ENCODE measurements at places on chromosomes 3 and 15. TPM values are rescaled to one million over a fixed set of nuclear protein-coding genes. Genes with fewer than 3 reads are reported as not detected.

Gene SOX14
- total RNA-seq: not detected

Gene NPHP3
- 26.1 TPM for total RNA-seq

Gene ATP13A5
- total RNA-seq: not detected

DNA sequence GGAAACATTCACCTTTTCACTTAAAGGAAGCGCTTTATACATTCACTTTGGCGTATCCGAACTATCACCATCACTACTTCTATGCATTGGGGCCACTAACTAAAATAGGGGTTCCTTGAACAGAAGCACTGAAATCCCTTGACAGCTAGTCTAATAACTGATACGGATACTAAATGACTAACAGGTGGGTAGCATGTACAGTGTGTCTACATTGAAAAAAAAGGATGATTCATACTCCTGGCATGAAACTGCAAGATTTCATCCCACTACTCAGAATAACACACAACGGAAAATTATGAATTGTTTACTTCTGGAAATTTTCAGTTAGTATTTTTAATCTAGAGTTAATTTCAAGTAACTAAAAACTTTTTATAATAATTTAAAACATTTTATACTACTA, 96.7 kb downstream of the SMARCC1 start:
- no peak overlapping the region for H3K4me3 ChIP-seq
- no peaks in the 10 kb centered on the region for H3K27me3 ChIP-seq
- H3K36me3 ChIP-seq: peaks cover 3% of the 10 kb centered on the region
- no peak overlapping the region for H3K27ac ChIP-seq
- peaks cover 4% of the 10 kb centered on the region for H3K4me1 ChIP-seq
- DNase-seq: no peak

DNA sequence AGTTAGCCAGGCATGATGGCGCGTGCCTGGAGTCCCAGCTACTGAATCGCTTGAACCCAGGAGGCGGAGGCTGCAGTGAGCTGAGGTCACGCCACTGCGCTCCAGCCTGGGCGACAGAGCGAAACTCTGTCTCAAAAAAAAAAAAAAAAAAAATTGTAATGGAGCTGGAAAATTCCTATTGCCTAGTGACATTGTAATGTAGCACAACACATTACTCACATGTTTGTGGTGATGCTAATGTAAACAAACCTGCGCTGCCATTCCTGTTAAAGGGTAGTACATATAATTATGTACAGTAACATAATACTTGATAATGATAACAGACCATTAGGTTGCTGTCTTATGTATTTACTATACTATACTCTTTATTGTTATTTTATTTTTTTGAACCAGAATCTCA, 39.1 kb downstream of the KNL1 start:
- no peaks in the 10 kb centered on the region for H3K27me3 ChIP-seq
- no peak overlapping the region for H3K27ac ChIP-seq
- no peak for DNase-seq
- peaks cover 4% of the 10 kb centered on the region for H3K4me1 ChIP-seq
